ENCODE measurements at places on chromosomes 11 and 22.

- no peak for DNase-seq
Measured at GRCh38 chr11:57812634-57813033, 51.0 kb downstream of the CTNND1 start.

GRCh38 chr22:39446239-39446721 is 10.5 kb upstream of the MGAT3 start:
- DNase-seq, result no peak

DNA sequence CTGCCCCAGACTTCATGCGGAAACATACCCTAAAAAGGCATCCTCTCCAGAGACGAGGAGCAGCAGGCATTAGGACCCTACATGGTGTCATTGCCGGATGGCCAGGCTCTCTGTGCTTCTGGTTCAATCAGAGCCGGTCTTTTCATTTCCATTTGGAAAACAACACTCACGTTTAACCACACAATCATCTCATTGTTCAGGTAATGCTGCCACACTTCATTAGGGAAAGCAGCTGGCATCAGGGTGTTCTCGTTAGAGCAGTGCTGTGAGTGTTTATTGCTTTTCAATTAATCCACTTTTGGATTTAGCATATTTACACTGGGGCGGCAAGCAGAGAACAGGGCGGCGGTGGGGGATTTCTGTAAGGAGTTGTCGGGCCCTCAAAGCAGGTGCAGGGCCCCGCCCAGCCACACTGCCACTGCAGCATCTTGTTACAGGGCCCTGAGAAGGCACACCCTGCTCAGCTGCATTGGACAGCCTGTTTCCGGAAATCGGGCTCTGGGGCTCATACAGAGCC is 338.6 kb downstream of the SHANK2 start:
- DNase-seq, result no peak

DNA sequence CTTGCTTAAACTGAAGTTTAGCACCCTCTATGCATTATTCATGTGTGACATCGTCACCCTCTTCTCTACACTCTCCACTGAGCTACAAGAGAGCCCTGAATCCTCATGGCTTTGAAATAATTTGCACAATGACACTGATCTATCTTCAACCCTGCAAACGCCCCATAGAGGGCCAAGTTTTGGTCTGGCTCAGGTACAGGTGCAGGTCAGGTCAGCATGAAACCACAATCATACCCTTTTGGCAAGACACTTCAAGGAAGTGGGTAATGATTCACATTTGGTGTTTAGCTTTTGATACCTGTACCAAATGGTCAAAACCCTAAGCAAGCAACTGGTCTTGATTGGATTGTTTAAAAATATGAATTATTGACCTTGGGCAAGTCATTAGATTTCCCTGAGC is 122.2 kb upstream of the CADM1 start:
- DNase-seq, result no peak

DNA sequence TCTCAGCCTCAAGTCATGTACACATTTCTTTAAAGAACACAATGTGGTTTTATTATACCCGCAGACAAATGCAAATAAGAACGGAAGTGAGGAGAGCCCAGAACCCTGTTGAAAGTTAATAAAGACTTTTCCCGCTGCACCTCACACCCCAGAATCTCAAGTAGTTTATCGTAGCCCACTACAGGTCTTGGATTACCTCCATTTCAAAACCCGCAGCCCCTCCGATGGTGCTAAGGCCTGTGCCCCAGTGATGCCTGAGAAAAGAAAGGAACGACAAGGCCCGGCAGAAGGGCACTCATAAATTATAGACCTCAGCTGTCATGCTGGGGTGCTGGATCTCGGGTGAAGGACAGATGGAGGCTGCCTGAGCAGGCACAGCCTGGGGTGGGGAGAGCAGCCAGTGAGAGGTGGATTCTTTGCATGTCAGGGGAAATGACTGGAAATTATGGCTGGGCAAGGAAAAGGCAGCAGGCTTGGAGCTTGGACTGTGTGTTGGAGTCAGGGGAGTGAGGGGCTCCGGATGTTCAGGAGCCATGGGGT is 354.1 kb downstream of the NTM start:
- DNase-seq, result no peak

DNA sequence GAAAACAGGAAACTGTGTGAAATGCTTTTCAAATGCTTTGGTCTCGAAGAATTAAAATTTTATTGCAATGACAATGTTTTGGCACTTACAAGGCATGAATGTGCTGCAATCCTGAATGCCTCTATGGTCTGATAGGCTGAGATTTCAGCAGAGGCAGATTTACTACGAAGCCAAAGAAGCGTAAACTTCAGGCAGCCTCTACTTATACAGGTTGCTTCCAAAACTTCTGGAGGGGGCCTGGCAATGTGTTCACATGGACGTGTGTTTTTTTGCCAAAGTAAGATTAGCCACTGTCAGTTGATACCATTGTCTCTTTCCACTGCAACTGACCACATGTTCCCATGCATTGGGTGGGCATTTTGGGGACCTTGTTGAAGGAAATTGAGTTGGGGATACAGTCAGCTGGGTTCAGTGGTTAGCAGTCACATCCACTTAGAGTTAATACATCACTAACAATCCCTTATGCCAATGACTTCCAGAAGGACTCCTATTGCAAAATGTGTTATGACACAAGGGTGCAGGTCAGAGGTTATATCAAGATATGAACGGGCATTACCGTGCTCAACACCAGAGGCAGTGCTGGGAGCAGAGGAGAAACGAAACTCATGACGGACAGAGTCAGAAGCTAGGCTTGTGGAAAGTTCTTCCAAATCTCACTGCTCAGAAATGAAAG is 48.8 kb downstream of the ABTB2 start:
- DNase-seq, result no peak

DNA sequence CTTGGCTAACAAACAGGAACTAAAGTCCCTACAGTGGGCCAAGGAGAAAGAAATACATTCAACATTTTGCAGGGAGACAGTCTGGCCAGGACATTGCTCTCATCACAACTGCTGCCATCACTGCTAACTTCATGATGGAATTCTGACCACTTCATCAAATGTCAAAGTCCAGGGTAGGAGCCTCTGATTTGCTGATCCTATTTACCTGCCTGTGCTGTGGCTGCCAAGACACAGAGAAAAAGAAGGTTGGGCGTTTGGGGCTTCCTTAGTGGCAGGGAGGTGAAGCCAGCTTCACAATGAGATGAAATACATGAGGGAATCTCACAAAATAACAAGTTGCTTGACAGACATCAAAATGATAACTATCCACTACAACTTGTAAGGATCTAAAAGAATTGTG is 343.9 kb upstream of the CADM1 start:
- no peak for DNase-seq

- DNase-seq, result no peak
Measured at GRCh38 chr11:34416088-34416487, 22.6 kb upstream of the CAT start.

GRCh38 chr22:40541300-40541699 is 95.2 kb downstream of the MRTFA start:
- DNase-seq, result no peak

DNA sequence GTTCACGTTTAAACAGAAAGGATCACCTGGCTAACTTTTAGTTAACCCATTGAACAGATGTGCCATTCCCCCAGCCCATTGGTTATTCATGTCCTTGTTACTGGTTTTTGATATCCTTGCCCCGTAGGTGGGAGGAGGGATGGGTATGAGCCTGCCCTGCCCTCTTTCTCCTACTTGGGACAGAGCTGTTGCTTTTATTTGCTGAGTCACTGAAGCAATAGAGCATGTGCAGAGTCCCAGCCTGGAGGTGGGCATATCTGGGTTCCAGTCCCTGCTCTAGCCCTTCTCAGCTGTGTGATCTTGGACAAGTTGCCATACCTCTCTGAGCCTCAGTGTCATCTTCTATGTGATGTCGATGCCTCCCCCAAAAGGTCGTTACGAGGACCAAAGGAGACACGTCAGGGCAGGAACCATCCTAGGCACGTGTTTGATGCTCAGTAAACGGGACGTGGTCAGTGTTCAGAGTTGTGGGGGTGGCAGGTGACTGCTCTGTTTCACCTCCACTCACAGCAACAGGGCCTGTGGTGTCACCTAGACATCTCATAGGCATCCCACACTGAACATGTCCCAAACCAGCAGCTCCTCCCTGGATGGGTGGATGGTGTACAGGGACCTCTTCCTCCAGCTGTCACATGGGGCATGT is 61.0 kb downstream of the BMAL1 start:
- DNase-seq, result no peak

DNA sequence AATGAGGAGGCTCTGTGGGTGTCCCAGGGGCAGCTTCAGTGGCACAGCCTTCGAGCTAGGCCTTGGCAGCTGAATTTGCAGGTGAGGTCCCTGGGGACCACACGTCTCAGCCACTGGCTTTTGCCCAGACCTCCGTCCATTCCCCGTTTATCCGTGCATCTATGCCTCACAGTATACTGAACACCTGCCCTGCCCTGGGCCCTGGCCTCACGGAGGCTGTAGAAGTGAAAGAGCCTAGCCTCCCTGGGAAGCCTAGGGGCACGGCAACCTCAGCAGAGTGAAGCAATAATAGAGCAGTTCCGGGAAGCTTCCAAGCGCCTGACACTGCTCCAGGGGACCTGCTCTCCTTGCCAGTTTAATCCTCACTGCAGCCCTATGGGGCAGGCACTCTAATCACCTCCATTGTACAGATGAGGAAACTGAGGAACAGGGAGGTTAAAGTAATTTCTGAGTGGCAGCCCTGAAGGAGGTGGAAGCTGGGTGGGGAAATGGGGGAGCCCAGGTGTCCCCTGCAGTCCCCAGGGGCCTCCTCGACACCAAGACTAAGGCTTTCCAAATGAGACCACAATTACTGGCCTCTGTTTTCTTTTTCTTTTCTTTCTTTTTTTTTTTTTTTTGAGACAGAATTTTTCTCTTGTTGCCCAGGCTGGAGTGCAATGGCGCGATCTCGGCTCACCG is 2.7 kb upstream of the NFAM1 start:
- DNase-seq, result no peak

DNA sequence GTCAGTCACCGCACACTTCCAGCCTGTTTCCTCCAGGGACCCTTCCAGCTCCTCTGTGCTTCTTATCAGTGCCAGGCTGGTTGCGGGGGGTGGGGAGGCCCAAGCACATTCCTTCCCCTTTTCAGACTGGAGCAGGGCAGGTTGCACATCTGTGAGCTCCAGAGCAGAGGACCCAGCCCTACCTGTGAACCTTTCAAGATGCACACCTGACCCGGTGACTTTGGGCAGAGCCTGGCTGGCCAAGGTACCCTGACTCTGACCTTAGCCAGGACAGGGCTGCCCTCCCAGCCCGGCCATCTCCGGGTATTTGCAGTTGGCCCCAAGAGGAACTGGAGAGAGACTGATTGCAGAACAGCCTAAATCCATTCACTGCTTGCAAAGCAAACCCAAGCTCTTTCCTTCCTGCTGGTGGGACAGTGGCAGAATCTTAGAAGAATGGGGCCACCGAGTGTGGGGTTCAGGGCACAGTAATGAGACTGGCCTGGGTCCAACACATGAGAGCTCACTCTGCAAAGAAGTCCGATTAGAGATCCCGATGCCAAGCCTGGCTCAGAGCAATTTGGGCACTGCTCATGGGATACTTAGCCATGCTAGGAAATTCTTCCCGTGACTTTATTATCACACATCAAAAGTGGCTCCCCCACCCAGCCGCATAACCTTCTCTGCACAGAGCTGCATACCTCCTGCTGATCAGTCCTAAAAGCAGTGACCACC is 64.7 kb upstream of the CCND1 start:
- no peak for DNase-seq

- DNase-seq, result no peak
Measured at GRCh38 chr11:46659908-46660307, 40.5 kb downstream of the ARHGAP1 start.

- no peak for DNase-seq
Measured at GRCh38 chr11:10265936-10266335, 28.1 kb downstream of the SBF2 start.

- DNase-seq, result no peak
Measured at GRCh38 chr22:38869663-38870062, 2.4 kb downstream of the CBX6 start.

GRCh38 chr11:121048464-121049233 is 24.7 kb downstream of the TBCEL start:
- DNase-seq, result no peak

DNA sequence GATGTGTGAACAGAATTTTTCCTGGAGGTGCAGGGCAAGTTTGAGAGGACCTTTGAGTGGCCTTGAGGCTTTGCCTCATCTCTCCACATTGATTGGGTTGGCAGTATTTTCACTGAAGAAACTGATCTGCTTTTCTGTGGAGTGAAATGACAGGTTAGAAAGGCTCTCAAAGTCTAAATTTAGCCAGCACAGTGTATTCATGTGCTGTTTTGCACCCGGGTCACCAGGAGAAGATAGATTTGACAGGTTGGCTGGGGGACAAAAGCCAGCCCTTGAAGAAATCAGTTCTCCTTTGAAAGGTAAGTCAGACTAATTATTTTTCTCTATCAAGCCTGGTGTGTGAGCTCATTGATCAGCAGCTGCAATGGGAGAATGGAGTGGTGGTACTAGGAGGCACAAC is 152.9 kb downstream of the DBX1 start:
- no peak for DNase-seq

- DNase-seq, result no peak
Measured at GRCh38 chr11:46102843-46103242, 18.4 kb downstream of the PHF21A start.

GRCh38 chr11:67261640-67261945 is 4.7 kb upstream of the GRK2 start:
- no peak for DNase-seq

DNA sequence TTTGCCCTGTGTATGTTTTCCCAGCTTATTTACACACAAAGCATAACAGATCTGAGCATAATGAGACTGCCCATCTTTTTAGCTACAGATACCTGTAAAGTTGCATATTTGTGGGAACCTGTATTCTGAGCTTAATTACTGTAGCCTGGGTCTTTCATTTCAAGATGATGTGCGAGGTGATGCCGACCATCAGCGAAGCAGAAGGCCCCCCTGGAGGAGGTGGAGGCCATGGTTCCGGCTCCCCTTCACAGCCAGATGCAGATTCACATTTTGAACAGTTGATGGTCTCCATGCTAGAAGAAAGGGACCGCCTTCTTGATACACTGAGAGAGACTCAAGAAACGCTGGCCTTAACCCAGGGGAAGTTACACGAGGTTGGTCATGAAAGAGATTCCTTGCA is 1.5 kb downstream of the PPFIA1 start:
- DNase-seq, result no peak

DNA sequence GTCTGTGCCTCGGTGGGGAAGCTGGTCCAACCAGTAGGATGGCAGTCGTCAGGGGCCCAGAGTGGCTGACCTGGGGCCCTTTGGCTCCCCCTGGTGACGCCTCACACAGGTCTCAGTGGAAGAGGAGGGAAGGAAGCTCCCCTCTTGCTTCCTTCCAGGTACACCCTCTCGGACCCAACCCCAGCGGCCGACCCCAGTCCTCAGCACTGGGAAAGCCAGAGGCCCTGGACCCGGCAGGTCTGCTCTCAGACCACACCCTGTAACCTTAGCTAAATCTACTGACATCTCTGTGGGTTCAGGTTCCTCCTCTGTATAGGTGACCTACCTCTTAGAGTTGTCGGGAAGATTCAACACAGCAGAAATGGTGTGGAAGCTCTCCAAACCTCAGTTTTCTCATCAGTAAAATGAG is 3.4 kb upstream of the SCUBE1 start:
- peak; percentile 41 for DNase-seq
